T-helper 17 cell (primary cell): ENCODE measurements at places on chromosomes 3 and 15.
A peak's percentile ranks its signal among the peaks of the same experiment; 100 is the strongest.

DNA sequence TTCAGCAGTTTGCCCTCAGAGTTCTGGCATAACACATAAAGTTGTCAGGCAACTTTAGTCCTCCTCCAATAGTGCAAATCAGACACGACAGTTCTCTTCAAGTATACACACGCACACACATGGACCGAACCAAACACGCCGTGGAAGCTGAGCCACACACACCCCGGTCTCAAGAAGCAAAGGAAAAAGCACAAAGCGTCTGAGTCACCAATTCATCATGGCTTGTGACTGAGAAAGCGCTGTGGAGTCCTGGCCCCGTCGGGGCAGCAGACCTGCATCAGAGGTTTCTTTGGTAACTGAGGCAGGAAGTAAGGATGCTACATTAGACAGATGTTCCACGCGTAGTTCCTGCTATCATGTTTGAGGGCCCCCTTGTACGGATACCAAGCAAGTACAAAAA is 85.7 kb downstream of the VGLL4 start:
- peaks cover 2% of the 10 kb centered on the region for H3K36me3 ChIP-seq
- DNase-seq = no peak
- peak overlapping the region; percentile 24 for H3K27ac ChIP-seq
- H3K4me1 ChIP-seq = peaks cover 5% of the 10 kb centered on the region

DNA sequence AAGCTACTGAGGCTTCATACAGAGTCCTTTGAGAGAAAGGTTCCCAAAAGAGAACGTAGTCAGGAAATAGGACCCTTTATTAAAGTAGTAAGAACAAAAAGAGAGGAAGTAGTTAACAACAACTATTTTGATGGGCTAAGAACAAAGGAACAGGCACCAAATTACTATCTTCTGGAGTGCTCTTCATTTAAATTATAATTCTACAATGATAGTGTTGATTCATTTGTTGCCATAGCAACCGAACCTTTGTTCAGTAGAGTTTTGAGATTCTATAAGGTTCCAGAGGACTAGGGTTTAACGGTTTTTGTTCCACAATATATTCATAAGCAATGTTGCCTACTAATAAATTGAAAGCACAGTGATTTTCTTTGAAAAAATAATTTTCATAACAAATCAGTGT is 78.8 kb downstream of the CMSS1 start:
- H3K36me3 ChIP-seq = no peaks in the 10 kb centered on the region
- no peak overlapping the region for H3K27ac ChIP-seq
- no peak for DNase-seq
- no peak overlapping the region for H3K4me3 ChIP-seq

DNA sequence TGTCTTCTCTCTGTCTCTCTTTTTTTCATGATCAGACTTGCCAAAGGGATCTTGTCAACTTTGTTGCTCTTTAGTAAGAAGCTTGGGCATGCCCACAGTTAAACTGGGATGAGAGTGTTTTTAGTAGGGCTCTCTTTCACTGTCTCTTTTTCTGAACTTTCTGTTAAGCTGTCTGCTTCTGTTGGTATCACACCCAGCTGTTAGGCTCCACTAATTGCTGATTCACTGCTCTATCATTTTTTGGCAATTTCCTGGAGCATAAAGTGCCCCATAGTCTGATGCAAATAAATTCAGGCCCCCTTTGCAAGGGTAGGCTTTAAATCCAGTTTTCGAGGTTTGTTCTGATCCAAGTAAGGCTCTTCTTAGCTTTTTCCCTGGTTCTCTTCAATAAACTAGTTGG is 360.4 kb upstream of the ADAMTS9 start:
- H3K27me3 ChIP-seq = no peaks in the 10 kb centered on the region
- no peak overlapping the region for H3K4me3 ChIP-seq
- no peak for DNase-seq
- H3K36me3 ChIP-seq = no peaks in the 10 kb centered on the region
- no peak overlapping the region for H3K27ac ChIP-seq

GRCh38 chr3:111315930-111316587 is 225.9 kb upstream of the CD96 start:
- H3K4me3 ChIP-seq = no peak overlapping the region
- DNase-seq = no peak
- H3K27ac ChIP-seq = no peak overlapping the region

GRCh38 chr3:184306341-184306972 is 7.4 kb downstream of the PSMD2 start:
- no peaks in the 10 kb centered on the region for H3K27me3 ChIP-seq
- peaks cover 17% of the 10 kb centered on the region for H3K36me3 ChIP-seq
- peaks cover 18% of the 10 kb centered on the region for H3K4me1 ChIP-seq
- no peak overlapping the region for H3K27ac ChIP-seq

DNA sequence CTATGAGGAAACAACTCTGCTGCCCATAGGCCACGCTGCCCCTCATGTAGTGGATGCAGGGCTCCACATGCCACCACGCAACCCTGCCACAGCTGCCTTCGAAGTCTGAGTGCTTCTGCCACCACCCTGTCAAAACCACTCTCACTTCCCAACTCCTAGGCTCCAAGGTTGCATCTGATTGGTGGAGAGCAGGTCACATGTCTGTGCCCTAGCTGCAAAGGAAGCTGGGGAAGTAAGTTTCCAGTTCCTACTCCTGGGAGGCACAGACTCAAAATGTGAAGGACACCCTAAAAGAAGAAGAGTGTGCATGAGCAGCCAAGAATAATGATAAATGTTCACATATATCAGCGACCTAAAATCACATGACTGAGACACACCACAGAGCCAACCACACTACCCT is 31.9 kb upstream of the TICRR start:
- no peak for DNase-seq
- peaks cover 30% of the 10 kb centered on the region for H3K27me3 ChIP-seq
- H3K4me3 ChIP-seq = no peak overlapping the region

DNA sequence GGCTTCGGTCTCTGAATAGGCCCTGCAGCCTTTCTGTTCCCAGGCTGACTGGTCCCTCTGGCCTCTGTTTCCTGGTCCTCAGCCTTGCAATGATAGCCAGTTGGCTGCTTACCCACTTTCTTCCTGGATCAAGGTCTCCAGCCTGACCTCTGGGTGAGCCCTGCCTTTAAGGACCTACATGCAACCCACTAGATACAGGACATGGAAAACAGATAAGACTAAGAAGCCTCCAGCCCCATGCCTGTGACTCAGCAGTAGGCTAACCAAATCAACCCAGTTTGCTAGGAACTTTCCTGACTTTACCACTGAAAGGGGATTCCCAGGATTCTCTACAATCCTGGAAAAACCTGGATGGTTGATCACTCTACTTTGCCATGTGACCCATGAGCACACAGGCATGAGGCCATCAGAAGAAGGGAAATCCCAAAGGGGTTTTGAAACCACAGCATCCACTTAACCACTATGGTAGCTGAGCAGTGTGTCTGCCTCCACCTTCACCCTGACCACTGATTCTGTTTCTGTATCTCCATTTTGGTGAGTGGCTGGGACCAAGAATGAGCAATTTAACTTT is 188.1 kb downstream of the CHST2 start:
- no peaks in the 10 kb centered on the region for H3K27me3 ChIP-seq
- H3K4me3 ChIP-seq = no peak overlapping the region
- H3K27ac ChIP-seq = no peak overlapping the region
- peaks cover 8% of the 10 kb centered on the region for H3K4me1 ChIP-seq

GRCh38 chr15:80590761-80591355 is 104.3 kb upstream of the ABHD17C start:
- no peaks in the 10 kb centered on the region for H3K36me3 ChIP-seq
- H3K27ac ChIP-seq = no peak overlapping the region
- H3K4me1 ChIP-seq = no peaks in the 10 kb centered on the region
- DNase-seq = no peak
- H3K27me3 ChIP-seq = peaks cover 28% of the 10 kb centered on the region
- H3K4me3 ChIP-seq = no peak overlapping the region

DNA sequence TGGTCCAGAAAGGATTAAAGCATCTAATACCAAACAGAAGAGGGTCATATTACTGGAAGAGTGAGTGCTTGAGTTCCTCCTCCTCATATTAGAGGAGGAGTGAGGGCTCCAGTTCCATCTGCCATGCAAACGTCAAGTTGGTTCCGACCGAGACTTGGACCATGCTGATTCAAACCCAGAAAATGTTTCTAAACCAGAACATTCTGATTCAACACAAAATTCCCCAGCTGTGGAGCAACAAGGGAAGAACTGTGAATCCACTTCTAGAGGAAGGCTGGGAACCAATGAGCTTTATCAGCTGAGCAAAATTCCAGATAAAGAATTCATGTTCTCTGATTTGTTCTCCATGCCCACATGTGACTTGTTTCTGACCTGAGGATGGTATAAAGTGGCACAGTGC is 135.6 kb upstream of the WNT5A start:
- H3K27me3 ChIP-seq = peaks cover 5% of the 10 kb centered on the region
- no peak overlapping the region for H3K27ac ChIP-seq
- no peaks in the 10 kb centered on the region for H3K36me3 ChIP-seq
- H3K4me1 ChIP-seq = no peaks in the 10 kb centered on the region
- no peak for DNase-seq

DNA sequence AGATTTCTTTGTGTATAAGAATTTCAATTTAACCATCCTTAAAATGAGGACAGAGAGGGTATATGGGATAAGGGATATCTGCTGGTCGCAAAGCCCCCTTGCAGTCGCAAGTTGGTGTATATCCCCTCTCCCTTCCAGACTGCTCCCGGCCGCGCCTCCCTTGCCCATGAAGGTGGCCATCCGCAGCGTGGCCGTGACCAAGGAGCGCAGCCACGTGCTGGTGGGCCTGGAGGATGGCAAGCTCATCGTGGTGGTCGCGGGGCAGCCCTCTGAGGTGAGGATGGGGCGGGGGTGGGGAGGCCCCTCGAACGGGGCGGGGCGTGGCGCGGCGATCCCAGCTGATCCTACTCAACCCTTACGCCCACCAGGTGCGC is 29.4 kb downstream of the NBEAL2 start:
- no peak for DNase-seq
- peaks cover 3% of the 10 kb centered on the region for H3K36me3 ChIP-seq
- H3K27me3 ChIP-seq = no peaks in the 10 kb centered on the region
- H3K27ac ChIP-seq = no peak overlapping the region
- no peak overlapping the region for H3K4me3 ChIP-seq

GRCh38 chr3:69252141-69252540 is 129.7 kb upstream of the LMOD3 start:
- H3K27ac ChIP-seq = no peak overlapping the region
- H3K27me3 ChIP-seq = peaks cover 4% of the 10 kb centered on the region
- H3K36me3 ChIP-seq = no peaks in the 10 kb centered on the region

DNA sequence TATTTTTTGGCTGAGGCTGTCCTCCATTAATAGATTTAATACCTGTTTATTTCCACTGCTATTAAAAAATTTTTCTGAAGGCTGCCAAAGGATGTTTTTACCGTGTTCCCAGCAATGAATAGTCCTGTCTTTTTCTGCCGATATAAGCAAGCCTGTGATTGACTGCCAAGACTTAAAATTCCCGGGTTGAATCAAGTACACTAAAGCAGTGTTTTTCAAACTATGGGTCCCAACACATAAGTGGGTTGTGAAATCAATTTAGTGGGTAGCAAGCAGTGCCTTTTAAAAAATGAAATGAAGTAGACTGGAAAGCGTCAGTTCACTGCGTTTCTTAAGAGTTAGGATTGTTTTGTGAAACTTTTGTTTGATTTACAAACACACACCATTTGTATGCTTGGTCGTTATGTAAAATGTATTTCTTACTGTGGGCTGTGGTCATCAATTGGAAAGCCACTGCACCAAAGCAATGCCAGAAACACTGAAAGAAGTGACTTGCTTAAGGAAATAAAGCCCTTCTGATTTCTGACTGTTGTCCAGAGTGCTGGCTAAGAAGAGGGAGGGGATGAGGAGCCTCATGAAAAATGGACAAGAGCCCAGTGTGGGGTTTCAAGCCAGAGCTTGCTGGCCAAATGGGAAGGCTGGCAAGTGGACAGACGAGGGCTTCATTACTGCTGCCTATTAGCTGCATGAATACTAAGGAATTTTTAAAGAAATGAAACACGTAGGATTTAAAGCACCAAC is 206.0 kb downstream of the THRB start:
- no peaks in the 10 kb centered on the region for H3K36me3 ChIP-seq
- H3K27me3 ChIP-seq = no peaks in the 10 kb centered on the region
- no peak overlapping the region for H3K4me3 ChIP-seq
- no peak overlapping the region for H3K27ac ChIP-seq

GRCh38 chr3:172630316-172630715 is 80.6 kb downstream of the NCEH1 start:
- peaks cover 2% of the 10 kb centered on the region for H3K36me3 ChIP-seq
- peaks cover 3% of the 10 kb centered on the region for H3K27me3 ChIP-seq
- no peak for DNase-seq
- no peak overlapping the region for H3K27ac ChIP-seq
- H3K4me3 ChIP-seq = no peak overlapping the region

DNA sequence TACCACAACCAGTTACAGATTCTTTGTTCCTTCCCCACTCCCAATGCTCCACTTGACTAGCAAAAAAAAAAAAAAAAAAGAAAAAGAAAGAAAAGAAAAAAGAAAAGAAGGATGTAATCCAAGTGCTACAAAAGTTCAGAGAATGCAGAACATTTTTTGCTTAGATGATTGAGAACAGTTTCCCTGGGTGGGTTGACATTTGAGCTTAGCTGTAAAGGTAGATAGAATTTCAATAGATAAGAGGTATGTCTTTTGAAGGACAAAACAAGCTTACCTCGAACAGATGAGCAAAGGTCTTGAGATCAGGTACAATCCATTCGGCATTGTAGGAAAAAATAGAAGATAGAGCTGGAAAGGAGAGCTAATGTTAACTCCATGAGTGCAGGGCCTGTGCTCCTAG is 344.6 kb upstream of the NECTIN3 start:
- H3K27me3 ChIP-seq = peaks cover 18% of the 10 kb centered on the region
- no peaks in the 10 kb centered on the region for H3K4me1 ChIP-seq
- no peak overlapping the region for H3K27ac ChIP-seq
- no peak for DNase-seq

GRCh38 chr3:117486719-117487716 is 777.4 kb downstream of the TUSC7 start:
- H3K4me3 ChIP-seq = no peak overlapping the region
- DNase-seq = no peak
- no peaks in the 10 kb centered on the region for H3K36me3 ChIP-seq
- H3K27me3 ChIP-seq = no peaks in the 10 kb centered on the region
- H3K4me1 ChIP-seq = no peaks in the 10 kb centered on the region

DNA sequence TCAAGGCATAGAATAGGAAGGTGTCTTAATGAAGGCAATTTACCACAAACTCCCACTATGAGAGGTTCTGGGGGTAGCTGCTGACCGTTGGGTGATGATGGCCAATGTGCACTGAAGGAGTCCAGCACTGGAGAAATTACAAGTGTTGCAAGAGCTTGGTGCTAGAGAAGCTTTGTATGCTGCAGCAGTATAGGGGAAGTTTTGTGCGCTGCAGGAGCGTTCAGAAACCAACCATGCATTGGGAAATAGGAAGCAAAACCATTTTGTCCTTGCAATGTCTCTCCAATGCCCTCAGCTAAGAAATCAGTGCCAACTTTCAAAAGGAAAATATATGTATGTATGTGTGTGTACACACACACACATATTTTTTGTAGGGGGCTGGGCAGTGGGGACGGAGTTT is 441.6 kb upstream of the NAALADL2 start:
- no peak for DNase-seq
- H3K36me3 ChIP-seq = no peaks in the 10 kb centered on the region
- no peaks in the 10 kb centered on the region for H3K4me1 ChIP-seq
- H3K4me3 ChIP-seq = no peak overlapping the region
